ENCODE measurements at places on chromosomes 2 and 18.

DNA sequence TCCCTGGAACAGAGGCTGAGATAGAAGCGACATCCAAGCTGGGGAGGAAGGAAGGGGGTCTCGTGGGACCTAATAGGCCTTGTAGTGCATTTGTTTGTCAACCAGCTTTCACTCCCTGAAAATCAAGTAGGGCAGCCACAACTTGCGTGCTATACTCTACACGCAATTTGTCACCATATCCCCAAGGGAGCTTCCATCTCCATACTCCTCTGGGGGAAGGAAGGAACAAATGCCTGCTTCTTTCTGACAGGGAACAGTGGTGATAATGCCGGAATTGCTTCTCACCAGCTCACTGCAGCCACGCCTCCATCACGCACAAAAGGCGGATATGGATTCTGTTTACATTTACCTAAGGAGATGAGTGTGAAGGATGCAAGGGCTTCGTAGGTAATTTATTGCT lies 213.4 kb downstream of the TMEM163 start:
- DNase-seq: no peak

GRCh38 chr2:30406853-30407252 lies 40.2 kb upstream of the LCLAT1 start:
- no peak for DNase-seq

- peak; percentile 62 for DNase-seq
Measured at GRCh38 chr18:41655074-41655473, 300.0 kb upstream of the PIK3C3 start.

DNA sequence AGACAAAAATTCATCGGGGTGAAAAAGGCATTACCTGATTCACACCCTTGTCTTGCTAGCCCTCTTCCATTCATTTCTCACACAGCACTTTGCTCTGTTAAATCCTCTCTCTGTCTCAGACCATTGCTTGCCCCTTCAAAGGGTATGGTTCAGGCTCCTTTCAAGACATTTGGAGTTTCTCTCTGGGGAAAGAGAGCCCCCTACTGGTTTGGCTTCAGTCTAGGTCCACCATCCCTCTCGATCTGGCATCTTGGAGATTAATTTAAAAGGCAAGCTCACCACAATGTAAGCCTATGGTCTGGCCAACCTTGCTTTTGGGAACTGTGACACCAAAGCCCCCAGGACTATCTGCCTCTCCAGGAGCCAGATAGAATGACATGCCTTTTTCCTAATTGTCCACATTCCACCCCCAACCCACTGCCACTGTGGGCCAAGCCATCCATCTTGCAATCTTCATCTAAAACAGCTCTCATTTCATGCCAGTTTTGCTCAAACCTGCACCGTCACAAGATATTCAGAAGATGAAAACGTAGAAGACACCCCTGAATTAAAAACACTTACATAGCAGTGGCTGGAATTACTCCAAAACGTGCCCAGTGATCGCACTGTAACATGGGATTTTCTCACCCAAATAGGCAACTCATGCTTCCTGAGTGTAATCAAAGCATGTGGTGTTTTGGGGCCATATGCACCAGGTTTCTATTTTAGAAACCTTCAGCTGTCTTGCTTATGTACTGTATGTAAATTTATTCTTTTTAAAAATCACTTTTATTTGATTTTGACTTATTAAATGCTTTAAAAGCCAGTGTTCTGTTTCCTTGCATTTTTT lies 93.9 kb downstream of the FARSB start:
- peak; percentile 80 for DNase-seq

DNA sequence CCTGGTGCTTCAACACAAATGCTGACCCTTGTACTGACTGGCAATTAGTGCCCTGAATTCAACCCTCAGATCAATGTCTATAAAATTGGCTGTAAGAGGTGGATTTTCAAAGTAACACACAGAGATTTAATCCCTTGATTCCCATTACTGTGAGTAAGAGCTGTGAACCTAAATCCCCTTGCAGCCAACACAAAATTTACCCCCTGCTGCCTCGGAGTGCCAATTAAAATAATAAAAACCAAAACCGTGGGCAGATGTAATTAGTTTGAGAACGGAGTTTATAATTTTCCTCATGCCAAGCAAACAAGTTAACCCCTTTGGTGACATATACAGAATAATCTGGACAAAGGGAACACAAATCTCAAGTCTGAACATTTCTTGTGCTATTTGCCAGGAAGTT lies 55.8 kb upstream of the REV1 start:
- no peak for DNase-seq

DNA sequence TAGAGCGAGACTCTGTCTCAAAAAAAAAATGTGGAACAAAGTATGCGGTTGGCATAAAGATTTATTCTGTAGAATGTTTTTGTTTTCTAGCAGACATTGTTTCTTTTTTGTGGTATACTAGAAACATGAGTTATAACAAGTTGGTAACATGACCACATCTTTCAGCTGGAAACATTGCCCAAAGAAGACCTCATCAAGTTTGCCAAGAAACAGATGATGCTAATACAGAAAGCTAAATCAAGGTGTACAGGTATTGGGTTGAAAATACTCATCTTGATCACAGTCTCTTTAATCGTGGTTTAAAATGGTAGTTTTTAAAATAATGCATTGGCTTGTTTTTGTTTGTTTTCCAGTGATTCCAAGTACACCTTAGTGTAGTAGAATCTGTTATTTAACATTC lies 1.9 kb downstream of the GCC2 start:
- DNase-seq: no peak

DNA sequence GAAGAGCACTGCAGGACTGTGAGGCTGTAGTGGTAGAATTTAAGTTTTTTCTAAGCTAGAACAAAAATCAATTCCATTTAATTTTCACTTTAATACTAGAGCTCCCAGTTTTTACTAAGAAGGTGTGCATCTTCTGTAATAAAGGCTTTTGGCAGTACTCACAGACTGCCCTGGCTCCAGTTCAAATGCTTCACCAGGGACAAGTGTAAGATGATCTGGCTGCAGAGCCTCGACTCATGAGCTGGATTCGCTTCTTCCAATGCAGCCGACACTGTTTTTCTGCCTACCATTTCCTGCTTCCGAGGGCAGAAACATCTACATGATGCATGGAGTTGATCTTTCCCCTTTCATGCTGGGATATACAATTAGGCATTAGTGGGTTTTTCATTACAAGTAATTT lies 87.0 kb downstream of the FARSB start:
- DNase-seq: no peak

GRCh38 chr18:24421831-24422230 lies 4.6 kb upstream of the IMPACT start:
- DNase-seq: no peak

DNA sequence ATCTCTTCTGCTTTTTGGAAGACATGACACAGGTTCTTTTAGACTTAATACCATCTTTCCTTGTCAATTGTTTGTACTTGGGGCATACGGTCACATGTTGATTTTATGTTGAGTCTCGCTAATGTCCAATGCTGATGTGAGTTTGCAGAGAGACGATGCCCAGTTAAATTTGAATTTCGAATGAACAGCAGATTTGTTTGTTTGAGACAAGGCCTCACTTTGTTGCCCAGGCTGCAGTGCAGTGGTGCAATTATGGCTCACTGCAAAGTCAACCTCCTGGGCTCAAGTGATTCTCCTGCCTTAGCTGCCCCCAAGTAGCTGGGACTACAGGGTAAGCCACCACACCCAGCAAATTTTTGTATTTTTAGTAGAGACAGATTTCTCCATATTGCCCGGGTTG lies 473.5 kb downstream of the RIT2 start:
- no peak for DNase-seq

DNA sequence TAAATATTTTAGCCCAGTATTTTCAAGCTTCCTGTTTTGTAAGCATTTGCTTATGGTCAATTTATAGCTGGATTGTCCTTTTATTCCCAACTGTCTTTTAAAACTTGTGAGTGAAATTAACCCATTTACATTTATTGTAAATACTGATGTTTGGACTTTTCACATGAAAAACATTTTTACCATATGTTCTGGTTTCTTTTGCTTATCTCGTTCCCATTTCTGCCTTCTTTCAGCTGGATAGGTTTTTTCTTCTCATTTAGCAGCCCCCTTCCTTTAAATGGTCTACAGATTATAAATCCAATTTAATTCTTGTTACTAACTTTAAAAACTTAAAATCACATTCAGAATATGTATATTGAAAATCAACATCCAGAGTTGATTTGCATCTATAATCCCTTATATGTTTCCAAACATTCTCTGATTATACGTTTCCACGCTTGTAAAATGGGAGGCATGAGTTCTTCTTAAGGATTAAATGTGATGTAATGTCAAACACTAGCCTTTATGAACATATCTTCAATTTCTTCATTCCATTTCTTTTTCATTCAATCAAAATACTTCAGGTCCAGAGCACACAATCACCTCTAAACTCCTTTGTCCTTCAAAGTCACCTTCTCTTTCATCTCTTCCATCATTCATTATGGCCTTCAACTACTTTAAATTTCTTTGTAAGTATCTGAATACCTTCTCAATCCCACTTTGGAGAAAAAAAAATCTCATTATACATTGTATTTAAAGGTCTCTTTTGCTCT lies 1.1 kb upstream of the KDM3A start:
- no peak for DNase-seq

- no peak for DNase-seq
Measured at GRCh38 chr2:241469746-241470145, 38.6 kb downstream of the STK25 start.

GRCh38 chr2:178110681-178111080 lies 1.6 kb upstream of the RBM45 start:
- no peak for DNase-seq

GRCh38 chr18:78912844-78913243 lies 66.8 kb upstream of the SALL3 start:
- no peak for DNase-seq

GRCh38 chr2:104878863-104879512 lies 25.1 kb downstream of the POU3F3 start:
- DNase-seq: no peak

GRCh38 chr18:31943878-31944816 lies 1.2 kb upstream of the TRAPPC8 start:
- no peak for DNase-seq

GRCh38 chr2:60379216-60379615 lies 174.2 kb downstream of the BCL11A start:
- no peak for DNase-seq

- DNase-seq: no peak
Measured at GRCh38 chr2:177633910-177634294, 241.3 kb downstream of the AGPS start.

DNA sequence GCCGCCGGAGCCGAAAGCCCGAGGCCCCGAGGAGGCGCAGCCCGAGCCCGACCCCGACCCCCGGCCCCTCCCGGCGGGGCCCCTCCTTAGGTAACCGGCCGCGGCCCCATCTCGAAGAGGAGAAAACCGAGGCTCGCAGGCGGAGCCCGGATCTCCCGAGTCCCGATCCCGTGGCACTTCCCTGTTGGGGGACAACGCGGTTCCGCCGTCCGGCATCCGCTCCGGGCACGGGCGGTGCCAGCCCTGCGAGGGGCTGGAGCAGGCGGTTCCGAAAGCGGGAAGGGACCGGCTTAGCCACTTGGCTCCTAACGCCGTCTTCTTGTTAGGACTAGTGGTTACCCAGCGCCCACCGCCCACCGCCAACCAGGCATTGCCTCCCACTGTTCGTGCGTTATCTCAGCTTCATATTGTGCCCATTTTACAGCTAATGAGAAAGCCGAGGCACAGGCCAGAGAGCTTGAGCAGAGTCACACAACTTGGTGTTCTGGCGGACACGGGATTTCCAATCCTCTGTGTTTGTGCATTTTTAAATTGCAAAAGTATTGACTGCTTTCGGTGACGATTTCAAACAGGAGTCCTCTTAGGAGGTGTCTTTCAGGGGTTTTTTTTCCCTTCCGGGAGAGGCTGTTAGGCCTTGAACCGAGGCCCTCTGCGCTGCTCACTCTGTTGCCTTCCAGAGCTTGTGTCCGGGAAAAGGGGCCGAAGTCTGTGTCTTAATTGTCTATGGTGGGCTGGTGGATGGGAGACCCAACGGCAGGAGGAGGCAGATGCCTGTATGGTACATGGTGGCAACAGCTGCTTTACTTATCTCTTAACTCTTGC lies 562 bp downstream of the CENPA start:
- peak; percentile 45 for DNase-seq

DNA sequence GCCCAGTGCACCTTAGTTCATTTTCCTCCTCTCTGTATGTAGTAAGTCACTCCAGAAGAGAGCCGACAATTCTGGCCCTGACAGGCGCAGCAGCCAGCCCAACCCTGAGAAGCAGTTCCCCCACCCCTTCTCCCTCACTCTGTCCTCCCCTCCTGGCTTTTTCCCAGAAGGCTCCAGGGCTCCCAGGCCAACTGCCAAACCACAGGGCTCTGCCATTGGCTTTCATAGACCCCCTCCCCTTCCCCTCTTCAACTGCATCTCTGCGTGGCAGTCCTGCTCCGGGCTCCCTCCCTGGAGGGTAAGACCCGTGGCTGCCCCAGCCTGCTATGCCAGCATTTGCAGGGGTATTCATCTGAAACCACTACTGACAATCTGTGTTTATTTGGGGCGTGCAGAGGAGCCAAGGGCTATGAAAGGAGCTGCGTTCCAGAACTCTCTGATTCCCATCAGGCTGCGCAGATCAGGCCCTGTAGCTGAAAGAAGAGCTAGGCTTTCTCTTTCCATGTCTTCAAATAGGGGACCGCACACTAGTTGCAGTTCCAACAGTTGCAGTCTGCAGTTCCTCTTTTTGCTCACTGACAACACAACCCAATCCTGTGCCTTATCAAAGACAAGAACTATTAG lies 388.6 kb upstream of the TNP1 start:
- DNase-seq: peak; percentile 67

DNA sequence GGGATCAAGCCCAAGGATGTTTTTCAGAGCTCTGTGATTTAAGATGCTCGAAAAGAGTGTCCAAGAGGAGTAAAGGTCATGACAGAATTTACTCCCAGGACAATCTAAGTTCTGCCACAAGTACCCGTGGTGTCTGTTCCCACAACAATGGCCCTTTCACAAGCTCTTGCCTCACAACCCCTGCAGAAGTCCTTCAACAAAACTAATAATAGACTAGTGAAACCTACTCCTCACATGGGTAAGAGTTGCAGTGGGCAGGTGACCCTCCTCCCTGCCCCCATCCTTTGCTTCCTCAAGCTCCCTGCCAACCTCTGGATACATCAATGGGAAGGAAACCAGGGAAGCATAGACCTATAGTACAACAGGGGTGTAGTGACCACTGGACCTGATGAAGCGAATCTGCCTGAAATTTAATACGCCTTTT lies 34.9 kb downstream of the PTCD3 start:
- DNase-seq: no peak

DNA sequence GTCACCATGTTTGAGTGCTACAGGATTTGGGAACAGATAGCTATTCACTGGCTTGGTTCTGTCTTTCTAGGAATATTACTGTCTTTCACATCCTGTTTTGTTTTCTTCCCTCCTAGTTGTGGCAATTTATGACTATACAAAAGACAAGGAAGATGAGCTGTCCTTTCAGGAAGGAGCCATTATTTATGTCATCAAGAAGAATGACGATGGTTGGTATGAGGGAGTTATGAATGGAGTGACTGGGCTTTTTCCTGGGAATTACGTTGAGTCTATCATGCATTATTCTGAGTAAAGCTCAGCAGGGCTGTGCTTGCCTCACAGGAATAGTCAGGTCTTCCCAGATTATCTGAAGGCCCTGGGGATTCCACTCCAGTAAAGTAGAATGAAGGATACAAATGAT lies 98.9 kb downstream of the ABI2 start:
- DNase-seq: peak; percentile 86

GRCh38 chr18:21826641-21827302 lies 86.2 kb downstream of the MIB1 start:
- no peak for DNase-seq
